ENCODE measurements at places on chromosomes 12 and 14. TPM values are rescaled to one million over a fixed set of nuclear protein-coding genes. Genes with fewer than 3 reads are reported as not detected.

- H3K36me3 ChIP-seq, result no peaks in the 10 kb centered on the region
- H3K4me1 ChIP-seq, result no peaks in the 10 kb centered on the region
- H3K27me3 ChIP-seq, result no peaks in the 10 kb centered on the region
- H3K27ac ChIP-seq, result no peak overlapping the region
Observed at GRCh38 chr12:102350070-102350469, 130.3 kb downstream of the IGF1 start.

DNA sequence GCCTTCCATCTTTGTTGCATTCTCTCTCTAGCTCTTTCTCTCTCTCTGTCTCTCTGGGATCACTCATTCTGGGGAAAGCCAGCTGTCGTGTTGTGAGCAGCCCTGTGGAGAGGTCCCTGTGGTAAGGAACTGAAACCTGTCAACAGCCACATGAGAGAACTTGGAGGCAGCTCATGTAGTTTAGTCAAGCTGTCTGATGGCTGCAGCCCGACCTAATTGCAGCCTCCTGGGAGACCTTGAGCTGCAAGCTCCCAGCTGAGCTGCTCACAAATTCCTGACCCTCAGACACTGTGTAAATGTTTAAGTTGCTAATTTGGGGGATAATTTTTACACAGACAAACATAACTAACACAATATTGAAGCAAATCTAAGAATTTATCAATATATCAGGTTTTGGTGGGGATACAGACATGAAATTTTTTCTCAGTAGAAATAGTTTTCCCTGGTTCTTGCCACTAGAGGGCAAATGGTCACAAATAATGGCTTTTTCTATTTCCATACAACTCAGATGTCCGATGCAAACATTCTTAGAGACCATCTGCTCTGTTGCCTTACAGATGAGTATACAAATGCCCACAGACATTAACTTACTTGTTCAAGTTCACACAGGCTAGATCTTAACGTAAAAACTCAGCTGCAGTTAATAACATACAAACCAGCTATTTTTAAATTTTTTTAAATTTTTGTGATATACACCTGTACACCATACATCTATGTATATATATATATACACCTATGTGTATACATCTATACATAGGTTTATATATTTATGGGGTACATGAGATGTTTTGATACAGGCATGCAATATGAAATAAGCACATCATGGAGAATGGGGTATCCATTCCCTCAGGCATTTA, 15.5 kb upstream of the KRR1 start:
- no peak overlapping the region for H3K4me3 ChIP-seq
- no peak for DNase-seq
- H3K27me3 ChIP-seq, result no peaks in the 10 kb centered on the region
- H3K36me3 ChIP-seq, result no peaks in the 10 kb centered on the region
- H3K27ac ChIP-seq, result no peak overlapping the region

GRCh38 chr14:74835645-74836250, 40.2 kb downstream of the PROX2 start:
- no peaks in the 10 kb centered on the region for H3K27me3 ChIP-seq
- DNase-seq, result no peak
- no peak overlapping the region for H3K27ac ChIP-seq
- no peaks in the 10 kb centered on the region for H3K4me1 ChIP-seq
- H3K4me3 ChIP-seq, result no peak overlapping the region
- H3K36me3 ChIP-seq, result peaks cover 1% of the 10 kb centered on the region

DNA sequence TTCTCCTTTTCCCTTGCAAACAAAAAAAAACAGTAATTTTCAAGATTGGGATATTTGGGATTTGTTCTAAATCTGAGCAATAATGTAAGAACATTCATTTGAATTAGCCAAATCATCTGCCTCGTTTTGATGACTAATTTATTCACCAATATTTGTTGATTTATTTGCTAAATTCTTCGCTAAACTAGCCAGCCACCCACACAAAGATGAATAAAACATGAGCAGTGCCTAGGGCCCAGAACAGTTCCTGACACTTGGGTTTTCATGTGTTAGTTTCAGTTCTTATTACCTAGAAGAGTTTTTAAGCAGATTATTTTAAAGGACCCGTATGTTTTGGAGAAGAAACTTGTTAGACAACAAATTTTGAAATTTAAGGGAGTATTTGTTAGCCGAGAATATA, 1.4 kb downstream of the ETNK1 start:
- peak overlapping the region; percentile 54 for H3K4me3 ChIP-seq
- no peaks in the 10 kb centered on the region for H3K36me3 ChIP-seq
- no peak overlapping the region for H3K27ac ChIP-seq

GRCh38 chr12:88428350-88428749, 151.9 kb downstream of the KITLG start:
- no peak for DNase-seq
- no peaks in the 10 kb centered on the region for H3K27me3 ChIP-seq
- H3K4me3 ChIP-seq, result no peak overlapping the region
- no peaks in the 10 kb centered on the region for H3K36me3 ChIP-seq

GRCh38 chr14:60495946-60496345, 10.1 kb upstream of the C14orf39 start:
- no peaks in the 10 kb centered on the region for H3K4me1 ChIP-seq
- no peak overlapping the region for H3K4me3 ChIP-seq
- no peak for DNase-seq
- no peaks in the 10 kb centered on the region for H3K27me3 ChIP-seq
- H3K36me3 ChIP-seq, result no peaks in the 10 kb centered on the region

LPAR5 gene
- 2.5 TPM for total RNA-seq

HOXC5 gene
- total RNA-seq, result 3.9 TPM

SPIC gene
- 0.33 TPM for total RNA-seq

TMEM253 gene
- not detected for total RNA-seq
